PC-3 (cell line): ENCODE measurements at places on chromosomes 13 and 19. TPM values are rescaled to one million over a fixed set of nuclear protein-coding genes. Genes with fewer than 3 reads are reported as not detected.
A peak's percentile ranks its signal among the peaks of the same experiment; 100 is the strongest.

ARRDC2 gene
- total RNA-seq: 27.7 and 38.5 TPM in 2 replicates

GRCh38 chr13:32936716-32937115 is 79.5 kb upstream of the KL start:
- H3K27ac ChIP-seq: no peak overlapping the region
- no peak for DNase-seq
- H3K36me3 ChIP-seq: no peaks in the 10 kb centered on the region
- H3K4me1 ChIP-seq: no peaks in the 10 kb centered on the region
- no peak overlapping the region for H3K4me3 ChIP-seq

IGFL3 gene
- total RNA-seq: not detected in 2 replicates

GRCh38 chr13:51269039-51269438 is 46.8 kb downstream of the FAM124A start:
- no peak for DNase-seq
- no peaks in the 10 kb centered on the region for H3K4me1 ChIP-seq
- H3K27ac ChIP-seq: no peak overlapping the region
- H3K27me3 ChIP-seq: no peaks in the 10 kb centered on the region

MBD3L3 gene
- total RNA-seq: not detected in 2 replicates

DNA sequence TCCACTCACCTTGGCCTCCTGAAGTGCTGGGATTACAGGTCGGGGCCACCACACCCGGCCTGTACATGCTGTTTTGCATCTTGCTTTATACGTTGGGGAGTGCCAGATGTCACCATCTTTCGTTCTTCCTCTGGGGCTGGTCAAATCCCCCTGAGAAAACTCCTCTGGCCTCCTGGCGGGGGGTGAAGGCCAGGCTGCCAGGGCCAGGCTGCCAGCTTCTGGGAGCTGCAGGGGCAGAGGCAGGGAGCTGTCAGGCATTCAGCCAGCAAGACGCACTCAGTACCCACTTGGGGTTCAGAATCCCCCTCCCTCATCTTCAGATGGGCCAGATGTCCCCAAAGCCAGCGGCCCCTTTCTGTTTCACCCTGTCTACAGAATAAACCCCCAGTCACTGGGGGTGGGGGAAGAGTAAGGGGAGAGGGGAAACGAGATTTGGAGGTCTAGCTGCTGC is 16.1 kb downstream of the ZSWIM9 start:
- no peak overlapping the region for H3K27ac ChIP-seq
- peaks cover 11% of the 10 kb centered on the region for H3K4me1 ChIP-seq
- no peak overlapping the region for H3K4me3 ChIP-seq
- DNase-seq: no peak
- 0 out of 2 replicates have a peak, but pooled peaks cover under 1% of the 10 kb centered on the region for H3K36me3 ChIP-seq
- H3K27me3 ChIP-seq: no peaks in the 10 kb centered on the region

DNA sequence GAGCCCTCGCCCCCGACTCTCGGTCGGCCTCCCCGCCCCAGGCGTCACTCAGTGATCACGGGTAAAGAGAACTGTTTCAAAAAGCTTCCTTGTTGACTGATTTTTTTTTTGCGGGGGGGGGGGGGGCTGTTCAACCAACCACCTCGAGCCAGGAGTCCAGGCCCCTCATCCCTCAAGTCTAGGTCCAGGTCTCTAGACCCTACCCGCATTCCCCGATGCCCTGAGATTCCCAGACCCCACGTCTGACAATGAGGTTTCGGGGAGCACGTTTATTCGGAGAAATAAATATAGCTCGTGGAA is 4.3 kb downstream of the HRC start:
- no peaks in the 10 kb centered on the region for H3K36me3 ChIP-seq
- no peak for DNase-seq
- peak overlapping the region; percentile 71 for H3K4me3 ChIP-seq
- H3K27me3 ChIP-seq: no peaks in the 10 kb centered on the region
- H3K4me1 ChIP-seq: peaks cover 25% of the 10 kb centered on the region
- H3K27ac ChIP-seq: peak overlapping the region; percentile 44

GRCh38 chr13:30776661-30777060 is 41.3 kb downstream of the ALOX5AP start:
- no peak for DNase-seq
- no peaks in the 10 kb centered on the region for H3K36me3 ChIP-seq
- H3K4me3 ChIP-seq: no peak overlapping the region

F2RL3 gene
- 0.07 and 0.23 TPM in 2 replicates for total RNA-seq

DNA sequence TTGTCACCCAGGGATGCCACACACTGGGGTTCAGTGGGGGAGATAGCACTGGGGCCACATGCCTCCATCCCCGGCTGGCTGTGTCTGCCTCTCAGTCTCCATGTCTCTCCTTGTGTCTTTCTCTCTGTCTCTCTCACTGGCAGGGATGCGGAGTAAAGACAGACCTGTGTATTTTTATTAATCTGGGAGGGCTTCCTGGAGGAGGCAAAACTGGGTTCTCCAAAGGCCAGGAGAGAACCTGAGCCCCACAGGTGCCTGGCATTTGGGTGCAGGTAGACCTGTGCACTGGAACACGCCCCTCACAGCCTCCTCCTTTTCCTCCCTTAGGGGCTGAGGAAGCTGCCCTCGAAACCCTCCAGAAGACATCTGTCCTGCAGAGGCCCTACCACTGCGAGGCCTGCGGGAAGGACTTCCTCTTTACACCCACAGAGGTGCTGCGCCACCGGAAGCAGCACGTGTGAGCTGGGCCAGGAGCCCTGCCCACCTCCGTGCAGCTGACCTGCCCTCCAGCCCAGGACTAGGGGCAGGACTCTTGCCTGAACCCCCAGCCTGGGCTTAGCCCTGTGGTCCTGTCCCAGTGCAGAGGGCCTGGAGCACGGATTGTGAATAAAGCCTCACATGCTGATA is 32.7 kb downstream of the DHX34 start:
- H3K4me3 ChIP-seq: no peak overlapping the region
- DNase-seq: no peak

DNA sequence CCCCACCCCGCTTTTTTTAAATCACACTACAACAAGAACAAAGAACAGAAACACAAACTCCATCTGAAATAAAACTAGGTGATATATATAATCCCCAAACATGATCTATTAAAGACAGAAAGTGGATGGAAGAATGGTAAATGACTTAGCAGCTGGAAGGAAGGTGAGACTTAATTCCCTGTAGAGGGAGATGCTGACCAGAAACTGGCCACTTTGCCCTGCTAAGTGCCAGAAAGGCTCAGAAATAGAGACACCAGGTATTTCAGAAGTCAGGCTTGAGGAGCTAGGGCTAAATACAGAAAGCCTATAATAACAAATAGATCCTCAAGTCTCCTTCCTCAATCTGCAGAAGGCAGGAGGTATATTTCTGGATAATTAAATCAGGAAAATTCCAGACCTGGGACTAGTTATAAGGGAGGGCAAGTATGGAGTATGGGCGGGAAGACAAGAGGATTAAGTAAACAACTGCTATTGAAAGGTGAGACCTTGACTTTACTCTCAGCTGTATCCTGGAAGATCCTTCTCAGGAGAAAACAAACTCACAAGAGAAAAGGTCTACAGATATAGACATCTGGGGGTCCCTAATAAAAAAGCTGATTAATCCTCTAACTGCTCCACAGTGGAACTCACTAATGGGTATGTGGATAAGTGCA is 32.2 kb downstream of the MTRF1 start:
- no peak overlapping the region for H3K4me3 ChIP-seq
- no peak overlapping the region for H3K27ac ChIP-seq
- H3K27me3 ChIP-seq: no peaks in the 10 kb centered on the region
- no peak for DNase-seq
- H3K4me1 ChIP-seq: no peaks in the 10 kb centered on the region
- no peaks in the 10 kb centered on the region for H3K36me3 ChIP-seq

DNA sequence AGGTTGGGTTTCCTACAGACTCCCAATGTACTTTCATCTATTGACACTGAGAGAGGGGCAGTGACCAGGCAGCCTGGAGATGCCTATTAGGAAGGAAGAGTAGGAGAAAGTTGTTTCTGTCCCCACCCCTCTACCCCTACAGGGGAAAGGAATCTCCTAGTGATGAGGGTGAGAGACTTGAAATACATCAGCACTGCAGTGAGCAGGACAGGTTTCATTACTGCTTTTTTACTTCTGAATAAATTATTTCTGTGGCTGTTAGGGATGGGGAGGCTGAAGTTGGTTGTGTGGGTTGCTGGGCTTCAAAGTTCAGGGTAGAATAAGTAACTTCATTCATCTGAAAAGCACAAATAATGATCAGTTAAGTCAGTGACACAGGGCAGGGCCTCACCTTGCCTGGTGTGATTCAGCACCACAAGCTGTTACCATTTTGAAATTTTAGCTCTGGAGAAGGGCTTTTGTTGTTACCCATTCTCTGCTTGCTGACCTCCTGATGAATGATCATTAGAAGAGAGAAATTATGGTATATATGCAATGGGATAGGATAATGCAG is 19.3 kb downstream of the CEACAM1 start:
- H3K4me1 ChIP-seq: no peaks in the 10 kb centered on the region
- H3K4me3 ChIP-seq: no peak overlapping the region
- no peaks in the 10 kb centered on the region for H3K36me3 ChIP-seq

OR10H2 gene
- total RNA-seq: not detected in 2 replicates

ARHGAP33 gene
- 3.7 and 5.4 TPM in 2 replicates for total RNA-seq

- H3K27ac ChIP-seq: no peak overlapping the region
- no peaks in the 10 kb centered on the region for H3K36me3 ChIP-seq
- no peak overlapping the region for H3K4me3 ChIP-seq
- peaks cover 79% of the 10 kb centered on the region for H3K27me3 ChIP-seq
- peak; percentile 30 for DNase-seq
- no peaks in the 10 kb centered on the region for H3K4me1 ChIP-seq
These were observed 8.6 kb downstream of the RFPL4AL1 start for GRCh38 chr19:55777528-55777927.

GRCh38 chr13:60583911-60584753 is 187.1 kb downstream of the TDRD3 start:
- H3K27me3 ChIP-seq: no peaks in the 10 kb centered on the region
- H3K27ac ChIP-seq: no peak overlapping the region

DNA sequence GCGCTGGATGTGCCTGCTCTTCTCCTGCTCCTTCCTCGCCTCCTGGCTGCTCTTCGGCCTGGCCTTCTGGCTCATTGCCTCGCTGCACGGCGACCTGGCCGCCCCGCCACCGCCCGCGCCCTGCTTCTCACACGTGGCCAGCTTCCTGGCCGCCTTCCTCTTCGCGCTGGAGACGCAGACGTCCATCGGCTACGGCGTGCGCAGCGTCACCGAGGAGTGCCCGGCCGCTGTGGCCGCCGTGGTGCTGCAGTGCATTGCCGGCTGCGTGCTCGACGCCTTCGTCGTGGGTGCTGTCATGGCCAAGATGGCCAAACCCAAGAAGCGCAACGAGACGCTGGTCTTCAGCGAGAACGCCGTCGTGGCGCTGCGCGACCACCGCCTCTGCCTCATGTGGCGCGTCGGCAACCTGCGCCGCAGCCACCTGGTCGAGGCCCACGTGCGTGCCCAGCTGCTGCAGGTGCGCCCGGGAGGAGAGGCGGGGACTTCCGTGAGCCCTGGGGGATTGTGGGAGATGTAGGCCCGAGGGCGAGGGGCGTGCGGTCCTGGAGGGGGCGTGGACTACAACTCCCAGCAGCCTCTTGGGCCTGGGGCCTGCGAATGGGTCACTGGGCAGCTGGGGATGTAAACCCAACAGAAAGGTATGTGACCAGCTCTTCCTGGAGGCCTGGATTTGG is 6.7 kb downstream of the KCNJ14 start:
- H3K36me3 ChIP-seq: no peaks in the 10 kb centered on the region; the same call in 1 of the 2 replicates
- no peak for DNase-seq
- H3K27ac ChIP-seq: no peak overlapping the region
- no peak overlapping the region for H3K4me3 ChIP-seq

DNA sequence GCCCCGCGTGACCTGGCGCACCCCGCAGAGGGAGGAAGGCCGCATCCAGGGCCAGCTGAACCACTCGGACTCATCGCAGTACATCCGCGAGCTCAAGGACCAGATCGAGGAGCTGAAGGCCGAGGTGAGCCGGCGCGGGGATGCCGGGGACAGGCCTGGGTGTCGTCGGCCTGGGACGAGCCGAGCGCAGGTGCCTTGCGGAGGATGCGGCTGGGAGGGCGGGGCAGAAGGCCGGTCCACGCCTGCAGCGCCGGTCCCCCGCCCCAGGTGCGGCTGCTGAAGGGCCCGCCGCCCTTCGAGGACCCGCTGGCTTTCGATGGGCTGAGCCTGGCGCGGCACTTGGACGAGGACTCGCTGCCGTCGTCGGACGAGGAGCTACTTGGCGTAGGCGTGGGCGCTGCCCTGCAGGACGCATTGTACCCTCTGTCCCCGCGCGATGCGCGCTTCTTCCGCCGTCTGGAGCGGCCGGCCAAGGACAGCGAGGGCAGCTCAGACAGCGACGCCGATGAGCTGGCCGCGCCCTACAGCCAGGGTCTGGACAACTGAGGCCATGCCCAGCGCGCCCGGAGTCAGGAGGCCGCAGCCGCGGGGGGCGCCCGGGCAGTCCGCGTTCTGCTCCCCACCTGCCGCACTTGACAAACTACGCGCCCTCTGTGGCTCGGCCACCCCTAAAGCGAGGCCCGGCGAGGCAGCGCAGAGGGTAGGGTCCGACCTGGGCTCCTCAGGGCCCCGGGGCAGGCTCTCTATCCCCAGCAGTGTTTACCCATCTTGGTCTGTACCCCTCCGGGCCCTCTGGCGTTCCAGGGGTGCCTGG is 10.8 kb downstream of the PRR36 start:
- H3K27ac ChIP-seq: no peak overlapping the region
- peaks cover 2% of the 10 kb centered on the region; the same call in 1 of the 2 replicates for H3K4me1 ChIP-seq
- H3K27me3 ChIP-seq: no peaks in the 10 kb centered on the region
- DNase-seq: no peak
- no peak overlapping the region for H3K4me3 ChIP-seq
